ENCODE measurements at places on chromosomes 7 and 10.
A peak's percentile ranks its signal among the peaks of the same experiment; 100 is the strongest.

- no peak for DNase-seq
Observed at GRCh38 chr10:5927306-5927705, 37.3 kb downstream of the FBH1 start.

GRCh38 chr7:151272405-151272804, 23.9 kb upstream of the SMARCD3 start:
- no peak for DNase-seq

- no peak for DNase-seq
Observed at GRCh38 chr10:4246881-4247358, 461.9 kb upstream of the KLF6 start.

GRCh38 chr7:101740981-101741725, 76.3 kb upstream of the CUX1 start:
- no peak for DNase-seq

- DNase-seq = peak; percentile 35
Observed at GRCh38 chr10:68231106-68231816, 652 bp downstream of the ATOH7 start.

DNA sequence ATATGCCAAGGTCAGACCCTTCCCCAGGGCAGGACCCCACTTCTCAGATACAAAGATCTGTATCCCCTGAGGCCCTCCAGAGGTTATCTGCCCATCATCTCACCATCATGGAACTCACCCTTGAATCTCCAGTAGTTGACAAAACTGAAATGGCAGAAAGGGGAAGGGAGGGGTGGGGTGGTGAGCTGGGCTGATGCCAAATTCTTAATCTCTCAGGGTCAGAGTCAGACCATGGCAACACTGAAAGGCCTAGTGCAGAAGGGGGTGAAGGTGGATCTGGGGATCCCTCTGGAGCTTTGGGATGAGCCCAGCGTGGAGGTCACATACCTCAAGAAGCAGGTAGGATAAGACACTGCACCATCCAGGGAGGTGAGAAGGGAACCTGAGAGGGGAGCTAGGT, 3.1 kb downstream of the CNPY4 start:
- no peak for DNase-seq

GRCh38 chr10:16234916-16235315, 201.9 kb upstream of the PTER start:
- DNase-seq = no peak

DNA sequence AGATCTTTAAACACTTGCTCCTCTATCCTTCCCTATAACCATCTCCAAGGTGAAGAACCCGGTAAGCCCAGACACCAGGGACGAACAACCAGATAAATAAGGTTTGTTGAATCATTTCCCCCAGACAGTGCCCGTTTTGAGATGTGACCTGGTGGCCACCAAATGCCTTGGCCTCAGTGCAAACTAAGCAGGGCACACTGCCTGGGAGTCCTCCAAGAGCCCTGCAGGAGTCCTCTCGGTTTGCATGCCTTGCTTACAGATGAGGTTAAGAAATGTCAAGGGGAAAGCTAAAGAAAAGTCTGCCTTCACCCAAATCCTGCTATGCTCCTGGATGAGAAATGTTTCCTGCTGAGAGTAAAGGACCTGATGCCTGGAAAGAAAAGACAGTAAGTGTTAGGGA, 31.6 kb downstream of the SLIT1 start:
- DNase-seq = no peak

DNA sequence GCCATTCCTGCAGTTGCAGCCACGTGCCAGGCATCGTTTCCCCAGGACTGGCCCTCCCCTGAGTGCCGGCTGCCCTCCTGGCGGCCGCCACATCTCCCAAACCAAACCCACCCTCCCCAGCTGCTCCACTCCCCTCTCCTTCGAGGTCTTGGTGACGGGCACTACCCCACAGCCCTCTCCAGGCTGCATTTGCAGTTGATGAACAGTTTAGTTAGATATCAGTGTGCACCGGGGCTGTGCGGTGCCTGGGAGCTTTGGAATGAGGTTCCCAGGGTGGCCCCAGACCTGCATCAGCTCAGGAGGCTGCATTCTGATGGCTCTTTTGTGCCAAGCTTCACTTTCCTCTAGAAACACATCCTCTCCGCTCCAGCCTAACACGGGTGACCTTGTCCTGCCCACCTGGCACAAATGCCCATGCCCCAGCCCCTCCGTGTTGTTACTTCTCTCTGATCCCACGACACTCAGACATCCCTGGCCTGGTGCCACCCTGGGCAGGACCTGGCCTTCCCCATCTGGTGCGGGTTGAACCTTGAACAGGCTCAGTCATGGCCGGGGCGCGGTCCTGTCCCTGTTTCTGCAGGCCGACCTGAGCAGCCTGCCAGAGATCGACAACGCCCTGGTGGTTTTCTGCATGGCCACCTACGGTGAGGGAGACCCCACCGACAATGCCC, 14.5 kb downstream of the TMEM120A start:
- no peak for DNase-seq

All from stimulated activated CD8-positive, alpha-beta memory T cell treated with anti-CD3 and anti-CD28 coated beads, Interleukin-2, amount 100 ng/mL, for 48 hours (primary cell).